DND-41 (cell line): ENCODE measurements at places on chromosomes 16 and 17.
A peak's percentile ranks its signal among the peaks of the same experiment; 100 is the strongest.

GRCh38 chr16:81686391-81687130, 92.5 kb upstream of the PLCG2 start:
- no peak for DNase-seq

GRCh38 chr16:47970291-47970931, 185.4 kb downstream of the ABCC12 start:
- DNase-seq = peak; percentile 12

DNA sequence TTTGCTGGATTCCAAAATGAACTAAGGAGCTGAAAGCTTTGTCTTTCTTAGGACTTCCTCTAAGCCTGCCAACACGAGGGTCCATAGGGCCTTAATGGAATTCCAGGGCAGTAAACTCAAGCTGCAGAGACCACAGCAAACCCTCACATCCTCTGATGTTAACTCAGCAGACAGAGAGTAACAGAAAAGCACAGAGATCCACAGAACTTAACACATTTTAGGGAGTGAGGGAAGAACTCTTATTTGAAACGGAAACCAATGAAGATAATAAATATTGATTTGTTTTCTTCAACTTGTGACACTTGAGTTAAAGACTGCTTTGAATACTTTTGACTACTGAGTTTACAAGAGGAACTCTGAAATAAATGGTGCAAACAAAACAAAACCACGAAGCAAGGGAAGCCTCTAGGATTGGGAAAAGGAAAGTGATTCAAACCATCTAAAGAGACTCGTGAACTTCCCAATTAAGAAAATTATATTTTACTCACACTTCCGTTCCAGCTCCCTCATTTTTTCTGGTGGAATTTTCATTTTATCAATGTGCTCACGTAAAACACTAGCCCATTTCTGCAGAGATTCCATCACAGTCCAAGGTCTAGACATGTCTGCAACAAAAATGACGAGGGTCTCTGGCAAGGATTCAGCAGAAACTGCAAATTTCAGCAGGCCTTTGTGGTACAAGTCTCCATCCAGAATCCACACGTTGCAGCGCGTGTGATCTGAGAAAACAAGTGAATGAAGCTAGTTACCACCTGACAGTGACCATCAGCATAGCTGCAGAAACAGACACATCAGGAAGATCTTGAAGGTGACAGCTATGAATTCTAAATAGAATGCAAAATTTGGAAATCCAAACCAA, 9.2 kb downstream of the DYNC1LI2 start:
- no peak for DNase-seq

DNA sequence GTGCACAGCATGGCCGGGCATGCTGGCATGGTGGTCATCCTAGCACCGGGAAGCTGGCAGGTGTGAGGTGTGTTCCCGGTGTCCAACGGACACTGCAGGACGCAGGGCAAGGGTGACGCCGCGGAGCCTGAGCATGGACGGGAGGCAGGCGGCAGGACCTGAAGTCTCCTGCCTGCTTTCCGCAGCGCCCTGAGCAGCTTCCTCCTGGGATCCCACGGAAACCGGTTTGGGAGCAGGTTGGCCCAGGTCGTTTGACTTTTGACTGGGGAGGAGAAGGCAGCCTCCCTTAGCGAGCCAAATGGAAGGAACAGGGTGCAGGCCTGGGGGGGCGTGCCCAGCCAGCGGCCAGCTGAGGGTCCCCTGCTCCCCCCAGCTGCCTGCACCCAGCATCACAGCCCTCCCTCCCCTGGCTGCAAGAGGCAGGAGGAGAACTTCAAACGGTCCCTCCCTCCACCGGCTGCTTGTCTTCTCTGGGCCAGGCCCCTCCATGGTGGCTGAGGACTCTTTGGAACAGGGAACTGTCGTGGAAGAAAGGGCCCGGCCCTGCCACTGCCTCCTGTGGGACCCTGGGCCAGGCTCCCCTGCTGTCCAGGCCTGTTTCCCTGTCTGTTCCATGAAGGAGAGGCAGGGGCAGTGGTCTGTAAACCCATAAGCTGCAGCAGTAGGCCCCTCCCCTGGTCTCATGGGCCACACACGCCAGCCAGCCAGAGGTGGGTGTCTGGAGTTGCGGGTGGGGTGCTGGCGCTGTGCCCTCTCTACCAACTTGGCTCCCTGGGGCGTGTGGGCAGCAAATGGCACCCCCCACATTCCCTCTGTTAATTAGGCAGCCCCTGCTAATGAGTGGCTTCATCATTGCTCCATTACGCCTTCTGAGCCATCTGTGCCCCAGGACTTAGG, 7.8 kb upstream of the ADGRG1 start:
- no peak for DNase-seq

GRCh38 chr16:85954927-85955519, 56.1 kb downstream of the IRF8 start:
- DNase-seq = no peak

DNA sequence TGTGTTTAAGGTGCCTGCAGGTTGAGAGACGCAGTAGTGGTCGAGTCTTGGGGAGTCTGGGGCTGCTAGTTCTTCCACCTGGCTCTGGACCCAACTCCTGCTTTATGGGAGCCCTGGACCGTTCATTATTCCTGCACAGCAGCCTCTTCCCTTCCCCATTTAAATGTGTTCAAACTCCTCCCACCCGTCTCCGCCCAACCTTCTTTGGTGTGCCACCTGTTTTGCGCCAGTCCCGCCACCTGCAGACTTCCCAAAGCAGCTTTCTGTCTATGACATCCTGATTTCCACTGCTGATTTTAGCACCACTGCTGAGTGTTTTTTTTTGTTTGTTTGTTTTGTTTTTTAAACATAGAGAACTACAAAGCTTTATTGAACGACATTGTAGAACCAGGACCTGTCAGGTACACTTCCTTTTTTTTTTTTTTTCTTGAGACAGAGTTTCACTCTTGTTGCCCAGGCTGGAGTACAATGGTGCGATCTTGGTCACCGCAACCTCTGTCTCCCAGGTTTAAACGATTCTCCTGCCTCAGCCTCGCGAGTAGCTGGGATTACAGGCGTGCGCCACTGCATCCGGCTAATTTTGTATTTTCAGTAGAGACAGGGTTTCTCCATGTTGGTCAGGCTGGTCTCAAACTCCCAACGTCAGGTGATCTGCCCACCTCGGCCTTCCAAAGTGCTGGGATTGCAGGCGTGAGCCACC, 12.8 kb downstream of the ADORA2B start:
- no peak for DNase-seq

DNA sequence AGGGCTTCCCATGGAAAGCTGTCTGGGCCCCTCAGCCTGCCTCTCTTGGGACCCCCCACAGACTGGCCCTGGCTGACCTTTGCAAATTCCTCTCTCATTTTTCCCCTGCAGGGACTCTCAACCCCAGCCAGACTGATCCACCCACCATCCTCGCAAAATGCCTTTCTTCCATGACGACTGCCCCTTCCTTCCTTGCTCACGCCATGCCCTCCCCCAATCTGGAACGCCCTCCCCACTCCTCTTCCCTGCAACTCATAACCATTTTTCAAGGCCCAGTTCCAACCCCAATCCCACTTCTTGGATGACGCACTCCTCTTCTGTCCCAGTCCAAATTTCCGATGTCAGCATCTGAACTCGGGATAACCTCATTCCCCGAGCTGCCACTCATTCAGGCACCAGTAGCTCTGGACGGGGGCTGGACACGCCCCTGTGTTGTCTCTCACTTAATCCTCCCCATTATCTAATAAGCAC, 1.3 kb upstream of the DNAI2 start:
- DNase-seq = no peak

DNA sequence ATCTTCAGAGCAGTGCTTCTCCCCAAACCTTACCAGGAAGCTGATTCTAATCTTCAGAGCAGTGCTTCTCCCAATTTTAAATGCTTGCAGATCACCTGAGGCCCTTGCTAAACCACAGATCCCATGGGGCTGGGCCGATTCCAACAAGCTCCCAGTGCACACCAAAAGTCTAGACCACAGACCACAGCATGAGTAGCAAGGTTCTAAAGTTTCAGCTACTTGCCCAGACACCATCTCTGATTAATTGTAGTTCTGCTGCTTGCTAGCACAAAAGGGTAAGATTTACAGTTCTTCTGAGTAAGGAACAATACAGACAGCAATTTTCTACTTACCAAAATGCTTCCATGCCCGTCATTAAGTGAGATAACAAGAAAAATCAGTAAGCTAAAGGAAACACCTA, 12.2 kb downstream of the CLEC3A start:
- no peak for DNase-seq

GRCh38 chr16:55571191-55571897, 4.9 kb downstream of the CAPNS2 start:
- no peak for DNase-seq

DNA sequence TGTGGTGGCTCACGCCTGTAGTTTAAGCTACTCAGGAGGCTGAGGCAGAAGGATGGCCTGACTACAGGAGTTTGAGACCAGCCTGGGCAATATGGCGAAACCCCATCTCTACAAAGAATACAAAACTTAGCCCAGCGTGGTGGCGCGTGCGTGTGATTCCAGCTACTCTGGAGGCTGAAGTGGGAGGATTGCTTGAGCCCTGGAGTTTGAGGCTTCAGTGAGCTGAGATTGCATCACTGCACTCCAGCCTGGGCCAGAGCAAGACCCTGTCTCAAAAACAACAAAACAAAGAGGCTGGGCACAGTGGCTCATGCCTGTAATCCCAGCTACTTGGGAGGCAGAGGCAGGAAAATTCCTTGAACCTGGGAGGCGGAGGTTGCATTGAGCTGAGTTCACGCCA, 7.0 kb upstream of the CSNK1D start:
- no peak for DNase-seq

GRCh38 chr16:69481901-69482341, 57.5 kb downstream of the CYB5B start:
- no peak for DNase-seq

DNA sequence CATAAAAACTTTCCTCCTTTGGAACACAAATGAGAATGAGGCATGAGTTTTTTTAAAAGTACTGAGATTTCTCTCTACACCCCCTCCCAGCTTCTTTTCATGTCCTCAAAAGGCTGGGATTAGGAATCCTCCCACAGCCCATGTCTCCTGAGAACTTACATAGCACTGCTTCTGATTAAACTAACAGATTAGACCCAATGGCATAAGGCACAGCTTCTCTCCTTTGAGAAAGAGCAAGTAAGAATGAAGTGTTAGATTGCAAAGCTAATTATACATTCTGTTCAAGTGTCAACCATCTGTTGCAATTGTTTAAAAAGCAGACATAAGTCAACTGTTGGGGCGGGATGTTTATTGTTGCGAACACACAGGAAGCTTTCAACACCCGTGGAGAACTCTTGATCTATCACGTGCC, 715.1 kb downstream of the CDH11 start:
- DNase-seq = no peak

DNA sequence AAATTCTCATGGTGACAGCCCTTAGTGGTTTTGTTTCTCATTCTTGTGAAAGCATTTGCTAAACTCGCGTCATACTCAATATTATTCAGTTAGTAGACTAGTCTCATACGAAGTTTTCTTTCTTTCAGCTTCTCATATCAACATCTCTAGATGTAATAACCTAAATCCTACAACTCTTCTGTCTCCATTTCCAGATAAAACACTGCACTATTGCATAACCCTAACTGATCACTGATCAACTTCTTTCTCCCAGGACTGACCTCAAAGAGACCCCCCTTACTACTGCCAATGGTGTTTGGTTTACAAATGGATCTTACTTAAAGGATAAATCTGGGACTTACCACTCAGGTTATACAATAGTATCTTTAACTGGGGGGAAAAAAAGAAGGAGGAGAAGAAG, 36.3 kb upstream of the TEKT1 start:
- DNase-seq = no peak

DNA sequence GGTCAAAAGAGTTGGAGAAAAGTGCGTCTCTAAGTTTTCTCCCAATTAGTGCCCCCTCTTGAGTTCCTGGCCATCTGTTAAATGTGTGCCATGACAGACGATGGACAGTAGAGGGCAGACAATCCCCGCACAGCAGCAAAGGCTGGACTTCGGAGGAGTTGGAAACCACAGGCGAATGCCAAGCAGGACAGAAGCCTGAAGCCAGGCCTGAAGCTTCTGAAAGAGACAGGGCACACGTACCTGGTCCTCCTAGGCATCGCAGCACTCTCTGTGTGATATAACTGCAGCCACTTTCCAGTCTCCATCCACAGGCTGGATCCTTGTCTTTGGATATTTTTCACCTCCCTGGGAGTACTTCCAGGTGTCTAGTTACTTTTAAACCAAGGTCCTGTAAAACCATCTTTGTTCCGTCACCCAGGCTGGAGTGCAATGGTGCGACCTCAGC, 14.5 kb downstream of the C17orf100 start:
- DNase-seq = peak; percentile 54

- peak; percentile 56 for DNase-seq
Observed at GRCh38 chr16:88437367-88437964, 15.6 kb upstream of the ZFPM1 start.

GRCh38 chr16:55462241-55462640, 16.8 kb upstream of the MMP2 start:
- DNase-seq = no peak

DNA sequence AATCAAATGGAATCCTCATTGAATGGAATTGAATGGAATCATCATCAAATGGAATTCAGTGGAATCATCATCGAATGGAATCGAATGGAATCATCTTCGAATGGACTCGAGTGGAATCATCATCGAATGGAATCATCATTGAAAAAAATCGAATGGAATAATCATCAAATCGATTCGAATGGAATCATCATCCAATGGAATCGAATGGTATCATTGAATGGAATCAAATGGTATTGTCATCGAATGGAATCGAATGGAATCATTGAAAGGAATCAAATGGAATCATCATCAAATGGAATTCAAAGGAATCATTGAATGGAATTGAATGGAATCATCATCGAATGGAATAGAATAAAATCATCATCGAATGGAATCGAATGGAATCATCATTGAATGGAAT, 619.3 kb downstream of the TP53TG3F start:
- DNase-seq = no peak

DNA sequence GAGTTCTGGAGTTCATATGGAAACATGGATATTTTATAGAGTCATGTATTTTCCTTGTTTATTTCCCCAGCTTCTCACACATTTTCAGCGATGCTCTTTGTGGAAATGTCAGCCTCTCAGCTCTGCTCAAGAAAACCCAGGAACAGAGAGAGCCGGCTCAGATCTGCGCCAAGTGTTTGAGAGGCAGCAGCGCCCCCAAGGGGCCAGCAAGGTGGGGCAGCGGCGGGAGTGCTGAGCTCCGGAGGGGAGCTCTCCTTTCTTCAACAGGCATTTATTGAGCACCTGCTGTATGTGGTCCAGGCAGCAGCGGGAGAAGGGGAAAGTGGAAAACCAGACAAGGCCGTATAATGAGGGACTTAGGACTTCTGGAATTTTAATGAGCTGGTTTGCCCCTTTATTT, 421.1 kb upstream of the C16orf82 start:
- DNase-seq = peak; percentile 19
